ENCODE measurements at places on chromosomes 11 and 22.

DNA sequence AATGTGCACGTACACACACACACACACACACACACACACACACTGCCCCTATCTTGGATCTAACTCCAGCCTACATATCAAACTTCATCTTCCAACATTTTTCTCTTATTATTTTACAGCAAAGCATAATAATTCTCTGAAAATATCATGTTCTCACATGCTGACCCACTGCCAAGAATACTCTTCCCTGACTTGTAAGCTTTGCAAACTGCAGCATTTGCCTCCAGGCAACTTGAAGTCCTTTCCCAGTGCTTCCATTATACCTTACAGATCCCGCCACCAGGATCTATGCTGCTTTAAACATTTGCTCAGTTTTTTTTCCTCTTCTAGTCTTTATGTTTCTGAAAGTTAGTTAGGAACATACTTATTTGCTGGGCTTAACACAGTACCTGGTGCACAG is 483.3 kb upstream of the ARHGAP42 start:
- peak; percentile 3 for DNase-seq

DNA sequence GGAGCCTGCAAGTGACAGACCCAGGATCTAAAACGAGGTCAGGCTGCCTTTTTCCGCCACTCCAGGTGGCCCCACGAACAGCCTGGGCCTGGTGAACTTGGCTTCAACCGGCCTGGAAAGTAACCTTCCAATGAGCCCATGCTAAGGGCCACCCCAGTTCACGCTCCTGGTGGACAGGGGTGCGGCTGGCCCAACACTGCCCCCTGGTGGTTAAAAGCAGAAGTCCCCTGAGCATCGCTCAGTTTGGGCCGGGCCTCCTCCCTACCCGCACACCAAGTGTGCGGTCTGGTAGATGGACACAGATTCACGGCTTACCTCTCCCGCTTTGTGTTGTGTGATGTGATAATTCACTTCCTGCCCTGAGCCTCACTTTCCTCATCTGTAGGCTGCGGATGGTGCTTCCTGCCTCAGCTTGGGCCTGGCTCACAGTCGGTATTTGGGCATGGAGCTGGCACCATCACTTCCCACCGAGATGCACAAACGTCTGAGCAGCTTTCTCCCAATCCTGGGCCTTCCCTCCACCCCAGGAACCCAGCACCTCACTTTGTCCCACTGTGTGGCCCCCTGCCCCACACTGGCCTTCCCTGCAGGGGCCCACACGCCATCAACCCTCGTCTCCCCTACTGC is 13.7 kb upstream of the SEC14L3 start:
- DNase-seq: peak; percentile 89

DNA sequence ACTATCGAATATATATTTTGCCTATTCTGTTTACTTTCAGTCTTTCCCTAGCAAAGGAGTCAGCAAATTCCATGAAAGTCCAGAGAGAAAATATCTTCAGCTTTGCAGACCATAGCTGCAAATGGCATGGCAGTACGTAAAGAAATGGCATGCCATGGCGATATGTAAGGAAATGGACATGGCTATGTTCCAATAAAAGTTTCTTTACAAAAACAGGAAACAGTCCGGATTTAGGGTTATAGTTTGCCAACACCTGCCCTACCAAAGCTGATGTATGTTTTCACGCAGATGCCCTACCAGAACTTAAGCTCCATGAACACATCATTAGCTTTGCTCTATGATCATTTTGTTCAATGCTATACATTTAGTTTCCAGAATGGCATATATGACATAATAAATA is 19.5 kb downstream of the KIAA0930 start:
- no peak for DNase-seq

DNA sequence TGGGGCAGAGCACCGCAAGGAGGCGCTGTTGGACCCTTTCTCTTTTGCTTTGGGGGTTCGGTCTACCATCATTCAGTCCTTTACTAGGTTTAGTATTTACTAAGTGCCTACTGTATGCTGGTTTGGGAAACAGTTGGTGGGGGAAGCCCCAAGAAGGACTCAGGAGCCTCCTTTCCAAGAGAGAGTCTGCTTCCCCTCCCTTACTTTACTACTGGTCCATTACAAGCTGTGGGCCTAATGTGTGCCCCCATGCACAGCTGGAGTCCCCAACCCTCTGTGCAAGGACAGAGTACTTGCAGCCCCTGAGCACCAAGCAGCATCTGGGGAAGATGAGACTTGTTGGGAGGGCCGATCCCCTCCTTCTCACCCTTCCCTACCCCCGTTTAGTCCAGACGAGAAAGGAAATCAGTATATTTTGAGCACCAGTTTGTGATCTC is 876 bp upstream of the UBE2L6 start:
- peak; percentile 94 for DNase-seq

- no peak for DNase-seq
Observed at GRCh38 chr11:70493891-70494290, 95.6 kb downstream of the CTTN start.

GRCh38 chr22:29765905-29766631 is 739 bp downstream of the ZMAT5 start:
- no peak for DNase-seq

- DNase-seq: no peak
Observed at GRCh38 chr22:32932176-32932575, 126.0 kb downstream of the SYN3 start.

GRCh38 chr11:41954034-41954433 is 494.6 kb upstream of the LRRC4C start:
- DNase-seq: no peak

DNA sequence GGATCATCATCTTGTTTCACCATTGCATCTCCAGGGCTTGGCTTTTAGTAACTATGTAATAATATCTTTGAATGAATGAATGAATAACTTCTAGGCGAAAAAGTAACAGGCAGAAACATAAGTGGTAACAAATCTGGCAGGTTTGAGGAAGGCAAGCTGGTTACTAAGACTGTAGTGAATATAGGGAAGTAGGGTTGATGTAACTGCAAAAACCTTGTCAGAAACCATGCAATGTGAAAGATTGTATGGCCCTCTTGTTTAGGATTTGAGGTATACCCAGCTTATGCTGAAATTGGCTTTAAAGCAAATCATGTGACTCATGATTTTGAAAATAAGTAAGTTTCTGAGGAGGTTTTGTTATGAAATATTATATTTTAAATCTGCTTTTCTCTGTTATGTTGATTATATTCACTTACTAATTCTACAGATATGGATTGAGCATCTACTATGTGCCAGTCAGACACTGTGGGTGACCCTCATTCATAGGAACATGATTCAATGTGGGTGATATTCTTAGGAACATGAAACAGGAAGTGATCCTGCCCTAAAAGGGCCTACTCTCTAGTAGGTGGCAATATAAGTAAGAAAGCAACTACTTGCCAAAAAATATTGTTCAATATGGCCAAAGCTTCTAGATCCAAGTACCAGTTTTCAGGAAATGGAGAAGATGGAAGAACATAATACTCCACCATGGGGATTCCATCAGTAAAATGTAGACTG is 115.5 kb upstream of the CCDC90B start:
- DNase-seq: no peak

GRCh38 chr22:44002997-44003396 is 21.1 kb upstream of the PARVB start:
- DNase-seq: no peak

DNA sequence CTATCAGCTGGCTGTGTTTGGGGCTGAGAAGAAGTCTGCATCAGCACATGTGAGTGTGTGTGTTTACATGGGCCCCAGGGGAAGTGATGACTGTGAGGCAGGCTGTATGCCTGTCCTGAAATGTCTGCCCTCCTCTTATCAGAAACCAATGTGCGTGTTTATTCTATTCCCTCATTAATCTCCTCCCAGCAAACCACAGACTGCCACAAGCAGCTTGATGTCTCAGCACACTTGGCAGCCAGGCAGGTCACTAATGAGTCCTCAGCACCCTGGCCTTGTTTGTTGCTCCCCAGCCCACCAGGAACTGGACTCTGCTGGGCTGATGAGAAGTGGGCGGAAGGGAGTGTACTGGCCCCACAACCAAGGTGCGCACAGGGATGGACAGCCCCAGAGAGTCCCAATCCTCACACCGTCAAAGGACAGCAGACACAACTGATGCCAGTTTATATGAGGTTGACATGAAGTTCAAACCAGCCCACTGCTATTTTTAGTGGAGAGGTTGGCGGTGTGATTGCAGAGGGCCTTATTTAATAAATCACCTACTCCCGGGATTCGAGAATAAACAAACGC is 225.8 kb downstream of the ETS1 start:
- no peak for DNase-seq

- DNase-seq: no peak
Observed at GRCh38 chr22:49295465-49295743, 532.3 kb downstream of the BRD1 start.

GRCh38 chr11:43998308-43998707 is 49.5 kb upstream of the ACCSL start:
- DNase-seq: no peak

DNA sequence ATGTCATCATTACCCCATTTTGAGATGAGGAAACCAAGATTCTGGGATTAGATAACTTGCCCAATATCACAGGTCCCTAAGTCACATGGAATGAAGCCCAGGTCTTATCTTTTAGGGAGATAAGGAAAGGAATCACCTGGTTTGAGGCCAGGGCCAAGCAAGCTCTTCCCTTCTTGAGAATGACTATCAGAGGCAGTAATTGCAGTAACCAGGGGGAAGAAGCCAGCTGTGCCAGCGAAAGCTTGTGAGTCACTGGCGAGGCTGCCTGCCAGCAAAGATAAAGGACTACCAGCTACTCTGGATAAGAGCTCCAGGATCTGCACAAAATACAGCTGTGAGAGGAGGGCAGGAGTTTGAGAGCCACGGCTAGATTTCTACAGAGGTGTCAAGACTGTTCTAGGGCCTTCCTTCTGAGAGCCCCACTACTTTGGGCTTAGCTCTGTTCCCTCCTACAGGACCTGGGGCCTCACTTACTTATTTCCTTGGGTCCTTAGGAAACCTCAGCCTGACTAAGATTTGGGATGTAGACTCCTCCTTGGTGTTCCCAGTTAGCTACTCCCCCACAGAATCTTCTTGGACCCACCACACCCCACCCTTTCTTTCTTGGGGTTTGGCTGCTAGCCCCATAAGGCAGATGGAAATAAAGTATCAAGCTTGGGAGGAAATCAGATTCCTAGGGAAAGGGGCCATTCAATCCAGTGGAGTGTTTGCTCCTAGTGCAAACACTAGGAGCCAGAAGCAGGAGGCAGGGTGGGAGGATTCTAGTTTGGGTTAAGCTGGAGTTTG is 9.7 kb upstream of the CCKBR start:
- peak; percentile 61 for DNase-seq

DNA sequence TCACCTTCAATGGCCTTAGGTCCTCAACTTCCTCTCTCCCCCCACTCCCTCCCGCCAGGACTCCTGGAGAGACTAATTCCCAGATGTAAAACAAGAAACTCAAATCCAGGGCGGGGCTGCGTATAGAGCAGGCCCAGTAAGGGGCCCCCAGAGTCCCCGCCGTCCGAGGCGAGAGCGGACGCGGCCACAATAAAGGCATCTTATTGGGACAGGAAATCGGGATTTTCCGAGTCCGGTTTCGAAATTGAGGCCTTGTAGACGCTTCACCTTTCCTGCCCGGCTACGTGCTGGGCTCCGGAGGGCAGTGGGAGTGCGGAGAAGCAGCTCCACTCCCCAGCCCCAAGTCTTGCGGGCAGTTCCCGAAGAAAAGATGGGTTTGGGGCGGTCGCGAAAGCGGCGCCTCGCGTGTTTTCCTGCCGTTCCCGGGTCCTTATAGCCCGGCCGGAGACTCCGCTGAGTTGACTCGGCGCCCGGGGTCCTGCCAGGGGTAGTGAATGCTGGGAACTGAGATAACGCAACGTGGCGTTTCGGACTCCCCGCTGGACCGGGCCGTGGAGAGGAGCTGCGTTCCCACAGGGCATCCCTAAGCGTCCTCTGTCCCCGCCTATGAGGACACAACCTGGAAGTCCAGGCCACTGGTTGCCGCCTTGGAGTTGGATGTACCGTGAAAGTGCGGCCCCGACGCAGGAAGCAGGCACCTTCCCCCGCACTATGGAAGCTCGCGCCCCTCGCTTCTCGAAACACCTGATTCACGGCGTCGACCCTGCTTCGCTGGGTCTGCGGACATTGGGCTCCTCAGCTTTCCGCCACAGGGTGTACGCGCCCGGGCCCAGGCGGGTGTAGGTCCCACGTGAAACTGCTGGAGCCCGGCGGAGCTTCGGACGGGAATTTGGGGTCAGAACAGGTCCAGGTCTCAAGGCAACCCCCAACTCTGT is 4.8 kb upstream of the CHRM1 start:
- DNase-seq: peak; percentile 49

GRCh38 chr11:67265633-67266448 is 432 bp upstream of the GRK2 start:
- DNase-seq: peak; percentile 72

DNA sequence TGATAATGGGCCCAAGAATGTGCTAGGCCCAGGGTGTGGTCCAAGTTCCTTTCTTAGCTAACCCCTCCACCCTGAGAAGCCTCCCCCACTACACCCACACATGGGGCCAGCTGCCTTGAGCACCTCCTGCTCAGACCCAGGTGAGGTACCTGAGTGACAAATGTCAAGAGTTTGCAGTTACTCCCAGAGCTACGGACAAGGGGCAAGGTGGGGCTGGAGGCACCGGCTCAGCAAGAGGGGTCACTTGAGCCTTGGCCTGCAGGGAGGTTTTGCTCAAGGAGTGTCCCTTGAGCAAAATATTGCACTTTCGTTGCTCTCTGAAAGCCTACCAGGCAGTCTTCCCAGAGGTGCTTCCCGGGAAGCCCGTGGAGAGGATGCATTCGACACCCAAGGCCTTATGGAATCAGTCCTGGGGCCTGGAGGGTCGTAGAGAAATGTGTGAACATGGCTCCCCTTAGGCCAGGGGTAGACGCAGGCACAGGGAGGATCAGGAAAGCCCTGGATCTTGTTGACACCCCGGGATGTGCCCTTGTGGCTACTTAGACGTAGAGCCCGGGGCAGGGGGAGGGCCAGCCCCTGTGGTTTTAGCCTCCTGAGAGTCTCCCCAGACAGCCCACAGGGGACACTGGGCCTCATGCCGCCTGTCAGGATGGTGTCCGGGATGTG is 114.2 kb downstream of the KCNQ1 start:
- DNase-seq: no peak

GRCh38 chr11:45907911-45908370 is 870 bp upstream of the FREY1 start:
- no peak for DNase-seq

DNA sequence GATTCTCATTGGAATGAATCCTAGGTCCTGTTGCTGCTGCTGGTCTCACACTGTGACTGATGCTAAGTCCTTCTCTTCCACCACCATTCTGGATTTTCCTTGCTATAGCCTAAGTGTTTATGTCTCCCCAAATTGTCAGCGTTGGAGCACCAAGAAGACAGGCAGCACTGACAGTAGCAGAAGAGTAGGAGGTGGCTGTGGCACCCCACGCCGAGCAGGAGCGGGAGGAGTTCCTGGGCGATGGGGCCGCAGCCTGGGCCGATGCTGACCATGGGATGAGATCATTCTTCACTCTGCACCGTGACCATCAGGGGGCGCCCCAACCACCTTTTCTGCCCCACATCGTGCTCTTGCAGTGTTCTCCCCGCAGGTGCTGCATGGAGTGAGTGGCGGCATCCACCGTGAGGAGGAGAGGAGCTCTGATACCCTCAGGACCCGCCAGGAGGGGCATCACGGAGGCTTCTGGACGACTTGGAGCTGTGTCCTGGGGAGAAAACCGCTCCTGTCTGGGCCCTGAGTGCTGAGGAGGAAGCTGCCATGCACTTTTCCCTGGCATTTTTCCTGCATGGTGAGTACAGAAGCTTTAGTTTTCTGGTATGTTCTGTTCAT is 57.0 kb downstream of the LRRC74B start:
- DNase-seq: peak; percentile 93

- peak; percentile 14 for DNase-seq
Observed at GRCh38 chr22:21725956-21726649, 9.5 kb downstream of the YPEL1 start.

Measured in ELF-1 (cell line).